Activated CD8-positive, alpha-beta T cell treated with anti-CD3 and anti-CD28 coated beads for 36 hours (primary cell): ENCODE measurements at places on chromosomes 5 and 9. TPM values are rescaled to one million over a fixed set of nuclear protein-coding genes. Genes with fewer than 3 reads are reported as not detected.

DNA sequence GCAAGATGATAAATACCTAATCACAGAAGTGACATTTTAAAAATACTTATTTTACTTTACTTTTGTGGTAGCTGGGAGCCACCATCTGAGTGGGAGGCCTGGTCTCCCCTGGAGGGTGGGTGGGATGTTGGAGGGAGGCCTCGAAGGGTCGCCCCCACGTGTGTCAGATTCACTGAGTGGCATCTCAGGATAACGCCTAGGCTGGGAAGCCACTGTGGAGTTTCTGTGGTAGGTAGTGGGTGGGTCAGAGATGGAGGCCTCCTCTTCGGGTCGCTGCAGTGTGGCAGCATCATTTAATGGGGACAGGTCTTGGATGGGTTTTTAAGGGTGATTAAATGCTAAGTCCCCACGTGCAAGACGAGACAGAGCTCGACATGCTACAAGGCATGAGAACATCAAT is 1154.8 kb upstream of the CDH18 start:
- no peaks in the 10 kb centered on the region for H3K36me3 ChIP-seq
- no peaks in the 10 kb centered on the region for H3K4me1 ChIP-seq
- H3K27me3 ChIP-seq: no peaks in the 10 kb centered on the region
- no peak overlapping the region for H3K27ac ChIP-seq
- H3K4me3 ChIP-seq: no peak overlapping the region
- DNase-seq: peak; percentile 4

- H3K4me1 ChIP-seq: no peaks in the 10 kb centered on the region
- no peak overlapping the region for H3K4me3 ChIP-seq
- no peaks in the 10 kb centered on the region for H3K36me3 ChIP-seq
- DNase-seq: no peak
- H3K27ac ChIP-seq: no peak overlapping the region
Observed at GRCh38 chr9:36798350-36799065, 225.8 kb downstream of the MELK start.

GRCh38 chr9:3576328-3576727 is 50.5 kb upstream of the RFX3 start:
- H3K4me3 ChIP-seq: no peak overlapping the region
- no peak for DNase-seq
- peaks cover 7% of the 10 kb centered on the region for H3K4me1 ChIP-seq
- H3K36me3 ChIP-seq: peaks cover 22% of the 10 kb centered on the region

GRCh38 chr9:95411054-95411892 is 93.8 kb upstream of the FANCC start:
- no peaks in the 10 kb centered on the region for H3K36me3 ChIP-seq
- H3K27me3 ChIP-seq: peaks cover 2% of the 10 kb centered on the region
- no peak for DNase-seq

DNA sequence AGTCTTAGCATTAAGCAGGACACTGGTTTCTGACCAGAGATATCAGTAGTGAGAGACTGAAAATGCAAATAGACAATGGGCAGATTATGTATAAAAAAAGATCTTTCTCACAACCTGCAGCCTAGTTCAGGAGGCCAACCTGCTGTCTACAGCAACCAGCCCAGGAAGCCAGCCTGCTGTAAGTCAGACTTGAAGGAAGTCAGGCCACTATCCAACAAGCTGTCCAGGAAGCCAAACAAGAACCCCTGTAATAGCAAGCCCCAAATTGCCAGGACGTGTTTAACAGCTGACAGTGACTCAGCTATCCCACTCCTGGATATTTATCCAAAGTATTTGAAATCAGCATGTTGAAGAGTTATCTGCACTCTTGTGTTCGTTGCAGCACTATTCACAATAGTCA is 121.8 kb upstream of the SPIN1 start:
- H3K27me3 ChIP-seq: no peaks in the 10 kb centered on the region
- no peaks in the 10 kb centered on the region for H3K36me3 ChIP-seq
- DNase-seq: no peak

DNA sequence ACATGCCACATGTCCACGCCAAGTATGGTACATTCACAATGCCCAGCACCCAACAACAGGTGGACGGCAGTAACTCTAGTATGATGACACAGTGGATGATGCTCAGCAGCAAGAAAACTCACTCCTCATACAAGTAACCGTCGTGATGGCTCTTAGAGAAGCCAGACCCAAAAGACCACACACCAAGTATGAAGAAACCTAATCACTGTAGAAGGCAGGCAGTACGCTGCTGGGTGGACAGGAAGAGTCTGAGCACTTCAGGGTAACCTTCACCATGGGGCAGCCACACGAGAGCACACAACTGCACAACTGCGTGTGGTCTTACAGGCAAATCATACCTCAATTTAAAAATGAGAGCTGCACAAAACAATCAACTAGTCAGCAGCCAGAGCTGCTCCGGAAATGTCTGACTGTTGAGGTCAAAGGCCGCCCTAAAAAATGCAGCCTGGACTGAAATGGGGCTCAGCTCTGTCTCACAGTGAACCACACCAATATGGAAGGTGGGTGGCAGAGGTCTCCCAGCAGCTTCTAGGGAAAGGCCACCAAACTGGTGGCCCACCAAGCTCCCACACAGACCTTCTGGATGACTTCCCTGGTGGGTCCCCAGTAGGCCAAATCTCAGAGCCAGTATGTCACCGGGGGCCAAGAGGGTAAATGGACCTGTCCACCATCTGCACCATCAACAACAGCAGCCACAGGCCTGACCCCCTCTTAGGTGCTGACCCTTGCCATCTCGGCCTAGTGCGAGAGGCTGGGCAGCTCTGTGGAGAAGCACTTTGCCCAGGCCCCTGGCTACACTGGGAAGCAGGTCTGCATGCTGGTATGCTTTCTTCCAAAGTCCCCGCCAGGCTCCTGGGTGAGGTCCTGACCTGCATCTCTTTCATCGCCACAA is 17.8 kb downstream of the BICD2 start:
- H3K27me3 ChIP-seq: no peaks in the 10 kb centered on the region
- no peaks in the 10 kb centered on the region for H3K36me3 ChIP-seq
- H3K27ac ChIP-seq: no peak overlapping the region
- no peak for DNase-seq

The SPINK5 gene
- not detected for total RNA-seq

The CTNNA1 gene
- 85.6 TPM for total RNA-seq

- H3K27me3 ChIP-seq: no peaks in the 10 kb centered on the region
- H3K4me1 ChIP-seq: peaks cover 38% of the 10 kb centered on the region
- peak overlapping the region; percentile 5 for H3K27ac ChIP-seq
- H3K4me3 ChIP-seq: no peak overlapping the region
- peaks cover 51% of the 10 kb centered on the region for H3K36me3 ChIP-seq
Observed at GRCh38 chr9:93081931-93082330, 14.1 kb upstream of the CARD19 start.

The CDH12 gene
- total RNA-seq: not detected

DNA sequence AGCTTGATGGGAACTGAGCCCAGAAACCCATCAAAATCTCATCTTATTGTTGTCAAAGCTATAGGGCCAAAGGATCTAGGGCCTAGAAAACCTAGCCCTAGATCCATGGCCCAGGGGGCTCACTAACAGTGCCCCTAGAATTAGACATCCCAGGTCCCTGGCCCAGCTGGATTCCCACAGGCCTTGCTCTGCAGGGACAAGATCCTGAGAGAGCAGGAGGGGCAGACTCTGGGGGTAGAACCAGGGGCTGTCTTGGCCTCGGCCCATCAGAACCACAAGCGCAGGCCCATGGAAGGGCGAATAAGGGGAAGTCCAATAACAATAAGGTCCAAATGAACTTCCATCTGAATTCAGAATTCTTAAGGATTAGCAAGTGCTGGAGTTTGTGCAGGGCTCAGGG is 69.6 kb downstream of the IL6ST start:
- peaks cover 5% of the 10 kb centered on the region for H3K4me1 ChIP-seq
- H3K36me3 ChIP-seq: no peaks in the 10 kb centered on the region
- H3K27me3 ChIP-seq: no peaks in the 10 kb centered on the region
- H3K27ac ChIP-seq: no peak overlapping the region

The PARP8 gene
- 42.9 TPM for total RNA-seq

The RBM22 gene
- total RNA-seq: 59.7 TPM

DNA sequence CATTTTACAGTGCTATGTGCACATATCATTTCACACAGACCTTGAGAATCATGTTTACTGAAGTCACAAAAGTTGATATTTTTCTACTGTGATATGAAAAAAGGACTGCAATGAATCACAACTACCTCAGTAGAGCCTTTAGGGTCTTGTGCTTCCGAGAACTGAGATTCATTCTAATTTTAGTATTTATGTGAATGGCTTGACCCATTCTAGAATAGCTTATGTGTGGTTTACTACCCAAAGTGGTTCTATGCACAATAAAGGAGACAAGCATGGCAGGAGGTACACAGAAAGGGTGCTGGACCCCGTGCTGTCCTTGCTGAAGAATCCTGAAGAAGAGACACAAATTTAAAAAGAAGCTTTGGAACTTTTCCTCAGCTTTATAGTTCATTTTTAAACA is 28.2 kb downstream of the MEF2C start:
- H3K27me3 ChIP-seq: peaks cover 5% of the 10 kb centered on the region
- no peaks in the 10 kb centered on the region for H3K4me1 ChIP-seq
- no peak overlapping the region for H3K27ac ChIP-seq
- H3K4me3 ChIP-seq: no peak overlapping the region

- no peak for DNase-seq
- no peaks in the 10 kb centered on the region for H3K27me3 ChIP-seq
- H3K36me3 ChIP-seq: no peaks in the 10 kb centered on the region
- no peaks in the 10 kb centered on the region for H3K4me1 ChIP-seq
- no peak overlapping the region for H3K4me3 ChIP-seq
Observed at GRCh38 chr9:15846611-15847010, 293.8 kb downstream of the CCDC171 start.

GRCh38 chr9:128008171-128008570 is 27.4 kb upstream of the EEIG1 start:
- DNase-seq: no peak
- no peaks in the 10 kb centered on the region for H3K27me3 ChIP-seq
- H3K4me1 ChIP-seq: peaks cover 43% of the 10 kb centered on the region
- peak overlapping the region; percentile 71 for H3K4me3 ChIP-seq

DNA sequence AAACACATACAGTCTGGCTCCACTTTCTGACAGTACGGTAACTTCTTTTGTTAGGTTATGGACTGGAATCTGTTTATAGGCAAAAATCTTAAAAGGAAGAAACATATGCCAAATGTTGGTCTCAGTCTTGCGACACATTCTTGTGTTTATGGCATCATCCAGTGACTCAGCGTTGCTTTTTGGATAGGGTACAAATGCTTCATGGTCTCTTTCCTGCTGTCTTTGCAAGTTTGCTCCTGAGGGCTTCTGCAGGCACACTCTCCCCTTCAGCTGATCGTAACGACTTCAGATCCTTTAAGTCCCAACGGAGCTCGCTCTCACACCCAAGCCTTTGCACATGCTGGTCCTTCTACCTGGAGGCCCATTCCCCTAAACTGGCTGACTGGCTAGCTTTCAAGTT is 23.6 kb upstream of the TNFSF8 start:
- peak overlapping the region; percentile 9 for H3K27ac ChIP-seq
- no peaks in the 10 kb centered on the region for H3K27me3 ChIP-seq
- H3K4me1 ChIP-seq: peaks cover 37% of the 10 kb centered on the region
- peaks cover 10% of the 10 kb centered on the region for H3K36me3 ChIP-seq
- no peak overlapping the region for H3K4me3 ChIP-seq

DNA sequence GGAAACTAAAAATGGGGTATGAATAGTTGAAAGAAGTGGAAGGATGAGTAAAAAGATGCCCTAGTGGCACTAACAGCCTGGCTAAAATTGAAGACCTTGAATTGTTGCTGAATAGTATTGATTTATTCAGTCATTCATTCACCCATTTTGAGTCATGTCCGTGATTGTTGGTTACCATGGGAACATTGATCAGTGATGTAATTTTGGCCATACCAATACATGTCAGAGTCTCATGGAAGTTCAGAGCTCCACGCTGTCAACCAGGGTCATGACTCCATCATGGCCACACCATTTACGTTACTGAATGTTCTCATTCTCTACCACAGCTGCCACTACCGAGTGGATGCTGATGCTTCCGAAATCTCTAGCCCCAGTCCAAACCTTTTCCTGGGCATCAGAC is 62.5 kb upstream of the FOXE1 start:
- DNase-seq: no peak
- no peaks in the 10 kb centered on the region for H3K36me3 ChIP-seq
- no peak overlapping the region for H3K4me3 ChIP-seq
- no peaks in the 10 kb centered on the region for H3K4me1 ChIP-seq
- peaks cover 11% of the 10 kb centered on the region for H3K27me3 ChIP-seq

The DMRT3 gene
- not detected for total RNA-seq

DNA sequence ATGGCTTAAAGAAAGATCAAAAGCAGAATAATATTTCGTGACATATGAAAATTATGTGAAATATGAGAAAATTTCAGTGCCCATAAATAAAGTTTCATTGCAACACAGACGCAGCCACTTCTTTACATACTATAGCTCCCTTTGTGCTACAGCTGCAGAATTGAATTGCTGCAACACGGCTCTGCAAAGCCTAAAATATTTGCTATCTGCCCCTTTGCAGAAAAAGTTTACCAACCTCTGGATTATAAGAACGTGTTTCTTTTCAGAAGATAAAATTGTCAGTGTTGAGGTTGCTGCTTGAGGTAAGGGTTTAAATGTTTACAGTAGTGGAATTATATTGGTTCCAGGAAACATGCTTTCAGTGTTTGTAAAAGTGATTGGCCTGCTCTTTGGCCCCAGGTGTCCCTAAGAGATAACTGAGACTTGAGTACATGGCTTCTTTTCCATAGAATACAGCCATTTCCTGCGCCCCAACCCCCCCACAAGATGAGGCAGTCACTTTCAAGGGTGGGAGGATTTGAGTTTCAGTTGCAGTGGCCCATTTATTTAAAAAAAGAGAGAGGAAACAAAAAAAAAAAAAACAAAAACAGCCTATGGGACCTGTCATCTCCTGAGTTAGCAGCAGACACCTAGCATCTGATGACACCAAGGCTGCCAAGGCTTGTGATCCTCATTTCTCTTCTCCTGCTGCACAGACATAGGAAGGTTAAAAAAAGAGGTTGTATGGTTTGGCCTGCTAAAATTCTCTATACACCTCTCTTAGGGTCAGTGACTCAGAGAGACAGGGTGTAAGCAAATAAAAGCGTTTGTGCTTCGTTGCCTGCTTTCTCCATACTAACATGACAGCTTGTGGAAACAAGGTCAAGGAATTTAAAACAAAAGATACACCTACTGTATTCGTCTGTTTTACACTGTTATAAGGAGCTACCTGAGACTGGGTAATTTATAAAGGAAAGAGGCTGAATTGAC is 28.0 kb upstream of the HTR4 start:
- no peak overlapping the region for H3K4me3 ChIP-seq
- H3K4me1 ChIP-seq: peaks cover 6% of the 10 kb centered on the region
- H3K27ac ChIP-seq: no peak overlapping the region
- no peak for DNase-seq

The CDH9 gene
- total RNA-seq: not detected

The ZBTB6 gene
- 9.7 TPM for total RNA-seq

- no peaks in the 10 kb centered on the region for H3K4me1 ChIP-seq
- H3K36me3 ChIP-seq: no peaks in the 10 kb centered on the region
- DNase-seq: no peak
Observed at GRCh38 chr5:77409870-77410621, 82.1 kb downstream of the WDR41 start.

The CERT1 gene
- 23.9 TPM for total RNA-seq

- no peak overlapping the region for H3K4me3 ChIP-seq
- H3K36me3 ChIP-seq: no peaks in the 10 kb centered on the region
- H3K4me1 ChIP-seq: no peaks in the 10 kb centered on the region
- no peak overlapping the region for H3K27ac ChIP-seq
Observed at GRCh38 chr5:20340126-20340525, 352.1 kb upstream of the CDH18 start.

- H3K36me3 ChIP-seq: no peaks in the 10 kb centered on the region
- H3K4me3 ChIP-seq: no peak overlapping the region
- peaks cover 45% of the 10 kb centered on the region for H3K4me1 ChIP-seq
- no peaks in the 10 kb centered on the region for H3K27me3 ChIP-seq
- DNase-seq: no peak
Observed at GRCh38 chr9:70470050-70471015, 55.9 kb upstream of the KLF9 start.
